ENCODE measurements at places on chromosomes 3 and 15. TPM values are rescaled to one million over a fixed set of nuclear protein-coding genes. Genes with fewer than 3 reads are reported as not detected.

DNA sequence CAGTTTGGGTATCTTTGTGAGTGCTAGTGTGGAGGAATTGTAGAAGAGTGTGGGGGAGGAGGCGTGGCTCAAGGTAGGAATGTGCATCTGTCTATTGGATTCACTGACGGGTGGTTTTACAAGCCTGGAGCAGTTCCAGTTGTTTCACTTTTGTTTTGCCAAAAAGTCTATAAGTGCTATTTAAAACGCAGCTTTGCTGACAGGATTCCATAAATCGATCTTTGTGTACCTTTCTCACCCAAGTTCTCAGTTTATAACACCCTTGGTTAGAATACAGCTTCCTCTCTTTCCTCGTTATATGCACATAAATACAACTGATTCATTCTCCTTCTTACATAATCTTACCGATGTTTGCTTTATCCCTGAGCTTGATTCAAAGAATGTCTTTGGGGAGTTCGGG lies 123.2 kb upstream of the UBE2E2 start:
- peak overlapping the region; percentile 18 for H3K4me3 ChIP-seq
- H3K4me1 ChIP-seq: peaks cover 31% of the 10 kb centered on the region
- DNase-seq: no peak

HRG gene
- total RNA-seq: not detected

- no peak for DNase-seq
- no peaks in the 10 kb centered on the region for H3K4me1 ChIP-seq
- H3K4me3 ChIP-seq: no peak overlapping the region
- H3K27ac ChIP-seq: no peak overlapping the region
- H3K27me3 ChIP-seq: no peaks in the 10 kb centered on the region
Observed at GRCh38 chr3:105580296-105580965, 213.7 kb downstream of the ALCAM start.

DNA sequence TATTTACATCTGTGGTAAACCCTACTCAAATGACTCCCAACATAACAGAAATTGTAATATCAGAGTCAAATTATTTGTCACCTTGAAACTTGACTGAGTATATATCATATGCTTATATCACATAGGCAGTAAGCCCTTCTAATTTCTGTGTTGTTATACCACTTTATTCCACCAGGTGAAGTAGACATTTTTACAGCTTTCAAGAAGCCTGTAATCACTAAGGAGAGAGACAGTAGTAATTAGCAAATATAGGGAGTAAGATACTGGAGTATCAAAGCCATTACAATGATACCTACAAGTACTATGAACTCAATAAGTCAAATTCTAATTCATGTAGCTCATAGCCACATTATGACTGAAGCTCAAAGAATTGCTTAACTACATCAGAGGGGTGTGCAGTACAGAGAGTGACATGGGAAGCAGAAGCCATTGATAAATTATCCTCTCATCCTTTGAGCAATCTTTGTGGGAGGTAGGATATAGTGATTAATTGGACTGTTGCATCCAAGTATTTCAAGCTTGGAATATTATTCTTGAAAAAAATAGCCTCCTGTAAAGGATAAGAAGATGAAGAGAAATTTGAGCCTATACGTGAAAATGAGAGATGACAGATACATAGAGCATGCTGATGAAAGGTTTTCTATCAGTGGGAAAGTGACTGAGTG lies 1005.9 kb downstream of the ZPLD1 start:
- no peak overlapping the region for H3K27ac ChIP-seq
- H3K36me3 ChIP-seq: no peaks in the 10 kb centered on the region
- H3K4me1 ChIP-seq: no peaks in the 10 kb centered on the region
- no peaks in the 10 kb centered on the region for H3K27me3 ChIP-seq
- no peak overlapping the region for H3K4me3 ChIP-seq

WDR73 gene
- 16.2 TPM for total RNA-seq

GRCh38 chr15:88830016-88830415 lies 26.8 kb downstream of the ACAN start:
- H3K27ac ChIP-seq: no peak overlapping the region
- no peaks in the 10 kb centered on the region for H3K4me1 ChIP-seq
- H3K4me3 ChIP-seq: no peak overlapping the region
- H3K27me3 ChIP-seq: no peaks in the 10 kb centered on the region

- no peaks in the 10 kb centered on the region for H3K27me3 ChIP-seq
- no peaks in the 10 kb centered on the region for H3K36me3 ChIP-seq
- no peak overlapping the region for H3K4me3 ChIP-seq
- no peaks in the 10 kb centered on the region for H3K4me1 ChIP-seq
Observed at GRCh38 chr3:4690277-4690676, 197.1 kb downstream of the ITPR1 start.

DPPA2 gene
- total RNA-seq: not detected

DNA sequence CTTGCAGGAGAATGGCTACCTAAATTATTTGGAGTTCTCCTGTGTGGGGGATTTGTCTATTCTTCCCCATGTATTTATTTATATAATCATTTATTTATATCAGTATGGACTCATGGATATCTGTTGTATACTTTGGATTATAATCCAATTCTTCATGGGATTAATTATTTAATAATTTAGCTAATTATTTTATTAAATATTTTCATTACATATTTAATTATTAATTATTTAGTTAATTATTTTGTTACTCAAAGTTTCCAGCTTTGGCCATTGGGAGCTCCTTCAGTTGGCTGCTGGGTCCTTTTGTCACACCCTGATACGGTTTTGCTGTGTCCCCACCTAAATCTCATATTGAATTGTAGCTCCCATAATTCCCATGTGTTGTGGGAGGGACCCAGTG lies 3.3 kb upstream of the PRR20G start:
- DNase-seq: no peak
- peaks cover 3% of the 10 kb centered on the region for H3K27me3 ChIP-seq
- no peaks in the 10 kb centered on the region for H3K4me1 ChIP-seq
- H3K27ac ChIP-seq: no peak overlapping the region
- H3K4me3 ChIP-seq: no peak overlapping the region

- no peak for DNase-seq
- H3K4me3 ChIP-seq: no peak overlapping the region
- peaks cover 9% of the 10 kb centered on the region for H3K4me1 ChIP-seq
- H3K27ac ChIP-seq: no peak overlapping the region
- H3K36me3 ChIP-seq: no peaks in the 10 kb centered on the region
Observed at GRCh38 chr3:183159333-183159732, 3.2 kb downstream of the LAMP3 start.

DNA sequence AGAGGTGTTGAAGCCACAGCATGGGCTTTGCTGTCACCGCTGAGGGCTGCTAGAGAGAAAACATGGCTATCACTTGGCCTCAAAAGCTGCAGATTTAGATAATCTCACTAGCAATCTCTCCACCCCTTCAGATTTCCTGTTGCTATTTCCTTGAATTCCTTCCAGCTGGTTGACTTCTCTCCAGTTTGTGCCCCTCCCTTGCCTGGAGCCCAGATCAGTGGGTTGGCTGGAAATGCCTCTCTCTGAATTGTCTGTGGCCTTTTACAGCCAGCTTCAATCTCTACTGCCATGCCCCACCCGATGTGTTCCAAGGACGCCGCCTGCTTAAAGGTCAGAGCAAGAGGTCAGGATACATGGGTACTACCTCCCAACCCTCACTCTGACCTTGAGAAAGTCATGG lies 294.1 kb downstream of the NTRK3 start:
- no peak for DNase-seq
- H3K4me3 ChIP-seq: no peak overlapping the region
- H3K4me1 ChIP-seq: peaks cover 6% of the 10 kb centered on the region
- H3K27ac ChIP-seq: no peak overlapping the region
- H3K36me3 ChIP-seq: no peaks in the 10 kb centered on the region

DNA sequence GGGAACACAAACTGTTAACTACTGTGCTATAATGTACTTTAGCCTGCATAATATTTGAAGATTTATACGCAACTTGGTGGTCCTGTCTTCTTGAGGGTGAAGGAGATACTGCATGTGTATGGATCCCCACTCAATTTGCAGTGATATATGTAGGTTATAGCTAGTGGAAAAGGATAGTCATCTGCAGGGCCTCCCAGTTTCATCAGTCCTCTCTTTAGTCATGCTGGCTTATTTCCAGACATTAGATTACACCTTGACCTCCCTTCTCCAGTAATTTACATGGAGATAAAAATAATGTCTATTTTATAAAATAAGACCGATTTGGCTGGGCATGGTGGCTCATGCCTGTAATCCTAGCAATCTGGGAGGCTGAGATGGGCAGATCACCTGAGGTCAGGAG lies 3.7 kb downstream of the NR1D2 start:
- no peaks in the 10 kb centered on the region for H3K27me3 ChIP-seq
- no peak for DNase-seq
- no peak overlapping the region for H3K27ac ChIP-seq

CD96 gene
- total RNA-seq: 0.13 TPM

NRROS gene
- not detected for total RNA-seq

DNA sequence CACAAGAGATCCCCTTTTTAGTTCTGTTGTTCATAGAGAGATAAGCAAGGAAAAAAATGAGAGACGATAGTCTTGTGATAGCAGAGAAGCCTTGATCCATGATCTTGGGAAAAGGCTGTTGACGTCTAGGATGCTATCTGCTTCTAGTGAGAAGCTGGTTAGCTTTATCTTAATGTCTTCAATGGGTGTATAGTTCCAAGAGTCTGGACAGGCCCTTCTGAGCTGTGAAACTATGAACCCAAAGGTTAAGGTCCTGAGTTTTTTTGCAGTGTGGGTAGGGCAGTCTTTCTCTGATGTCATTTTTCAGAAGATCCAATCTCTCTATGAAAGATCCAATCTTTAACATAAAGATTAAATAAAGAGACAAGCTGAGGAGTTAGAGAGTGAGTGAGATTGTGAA lies 10.5 kb upstream of the NOX5 start:
- H3K27ac ChIP-seq: no peak overlapping the region
- no peak overlapping the region for H3K4me3 ChIP-seq
- H3K4me1 ChIP-seq: no peaks in the 10 kb centered on the region
- no peak for DNase-seq

DNA sequence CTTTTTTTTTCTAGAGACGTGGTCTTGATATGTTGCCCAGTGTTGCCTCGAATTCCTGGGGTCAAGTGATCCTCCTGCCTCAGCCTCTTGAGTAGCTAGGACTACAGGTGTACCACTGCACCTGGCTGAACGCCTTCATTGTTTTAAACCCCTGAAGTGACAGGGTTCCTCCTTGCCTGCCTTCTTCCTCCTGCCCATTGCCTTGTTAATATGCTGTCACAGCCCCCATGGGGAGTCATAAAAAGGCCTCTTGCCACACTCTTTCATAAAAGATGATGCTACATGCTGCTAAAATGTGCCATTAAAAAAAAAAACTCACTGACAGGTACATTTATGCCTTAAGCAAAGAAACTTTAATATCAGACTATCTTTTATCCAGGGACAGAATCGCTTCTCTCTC lies 116.8 kb upstream of the SKOR1 start:
- H3K27ac ChIP-seq: no peak overlapping the region
- no peaks in the 10 kb centered on the region for H3K27me3 ChIP-seq
- H3K36me3 ChIP-seq: no peaks in the 10 kb centered on the region
- no peak overlapping the region for H3K4me3 ChIP-seq

THAP10 gene
- total RNA-seq: 3.9 TPM

Data from SJSA1 (cell line).